T-cell (primary cell): ENCODE measurements at places on chromosomes 7 and 10.

- no peak for DNase-seq
These were observed 95.6 kb downstream of the SNX13 start for GRCh38 chr7:17844514-17845196.

DNA sequence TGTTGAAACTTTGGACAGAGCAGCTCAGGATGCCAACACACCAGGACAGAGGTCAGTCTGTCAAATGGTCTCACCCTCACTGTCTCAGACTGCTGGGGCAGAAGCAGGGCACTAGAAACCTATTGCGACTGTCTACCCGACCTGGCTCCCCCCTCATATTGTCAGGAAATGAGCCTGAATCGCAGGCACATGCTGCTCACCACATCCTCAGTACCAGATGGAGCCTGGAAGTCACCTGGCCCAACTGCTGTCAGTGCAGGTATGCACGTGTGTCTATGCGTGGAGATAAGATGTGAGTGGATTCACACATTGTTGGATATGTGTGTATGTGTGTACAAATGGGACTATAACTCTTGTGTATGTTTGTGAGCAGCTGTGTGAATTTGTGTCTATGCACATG is 3.2 kb upstream of the CDHR1 start:
- DNase-seq = peak; percentile 44

GRCh38 chr7:105665684-105666083 is 84.4 kb upstream of the EFCAB10 start:
- no peak for DNase-seq

- no peak for DNase-seq
These were observed 5.9 kb upstream of the PWWP2B start for GRCh38 chr10:132390921-132391675.

- no peak for DNase-seq
These were observed 41.1 kb downstream of the WIPI2 start for GRCh38 chr7:5231116-5231515.

DNA sequence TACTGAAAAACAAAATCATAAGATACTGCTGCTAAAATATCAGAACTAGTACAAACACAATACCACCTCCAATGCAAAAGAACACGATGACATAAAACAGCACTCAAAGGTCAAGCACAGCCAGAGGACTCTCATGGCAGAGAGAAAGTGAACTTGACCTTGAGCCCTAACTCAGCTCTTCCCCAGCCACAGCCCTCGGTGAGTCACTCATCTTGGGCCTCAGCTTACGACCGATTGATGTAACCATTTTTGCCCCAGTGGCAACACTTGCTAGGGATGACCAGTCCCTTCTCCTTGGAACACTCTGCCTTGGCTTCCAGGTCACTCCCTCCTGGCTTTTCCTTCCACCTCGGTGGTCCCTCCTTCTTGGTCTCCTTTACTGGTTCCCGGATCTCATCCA is 77.8 kb downstream of the JAZF1 start:
- DNase-seq = no peak

DNA sequence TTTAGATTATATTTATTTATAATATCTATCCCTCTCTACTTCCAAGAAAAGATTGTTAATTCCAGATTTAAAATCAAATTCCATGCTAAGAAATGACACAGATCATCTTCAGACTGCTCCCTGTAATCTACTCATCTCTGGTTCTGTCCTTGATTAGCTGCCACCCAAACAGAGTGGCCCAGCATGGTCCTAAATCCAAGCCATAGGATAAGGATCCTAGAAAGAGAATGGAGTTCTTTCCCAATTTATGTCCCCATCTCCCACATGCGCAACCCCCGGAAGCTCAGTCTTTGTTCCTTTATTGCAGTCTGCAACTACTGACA is 23.4 kb upstream of the HDAC9 start:
- no peak for DNase-seq

- DNase-seq = no peak
These were observed 362.5 kb downstream of the POM121L12 start for GRCh38 chr7:53397911-53398310.

GRCh38 chr7:143172354-143172753 is 10.9 kb upstream of the TAS2R39 start:
- no peak for DNase-seq
